ENCODE measurements at places on chromosomes 5 and 9.

GRCh38 chr5:28903643-28904042 lies 1865.3 kb upstream of the CDH9 start:
- H3K4me1 ChIP-seq: no peaks in the 10 kb centered on the region
- DNase-seq: no peak
- H3K4me3 ChIP-seq: no peak overlapping the region
- no peaks in the 10 kb centered on the region for H3K27me3 ChIP-seq

DNA sequence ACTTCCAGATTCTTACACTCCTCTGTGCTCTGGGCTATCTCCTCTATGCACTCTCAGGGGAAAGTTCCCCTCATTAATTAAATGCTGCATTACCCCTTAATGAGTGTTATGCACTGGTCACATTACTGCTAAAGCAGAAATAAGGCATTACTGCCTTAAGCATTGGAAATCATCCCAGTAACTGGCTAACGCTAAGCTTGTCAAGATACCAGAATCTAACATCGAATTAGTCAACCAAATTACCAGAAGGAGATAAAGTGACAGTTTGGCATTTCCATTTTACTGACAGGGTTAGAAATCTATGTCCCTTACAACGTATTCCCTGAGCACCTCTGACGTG lies 69.5 kb upstream of the FAM169A start:
- no peak overlapping the region for H3K27ac ChIP-seq
- H3K4me3 ChIP-seq: no peak overlapping the region
- no peaks in the 10 kb centered on the region for H3K36me3 ChIP-seq
- no peaks in the 10 kb centered on the region for H3K27me3 ChIP-seq

DNA sequence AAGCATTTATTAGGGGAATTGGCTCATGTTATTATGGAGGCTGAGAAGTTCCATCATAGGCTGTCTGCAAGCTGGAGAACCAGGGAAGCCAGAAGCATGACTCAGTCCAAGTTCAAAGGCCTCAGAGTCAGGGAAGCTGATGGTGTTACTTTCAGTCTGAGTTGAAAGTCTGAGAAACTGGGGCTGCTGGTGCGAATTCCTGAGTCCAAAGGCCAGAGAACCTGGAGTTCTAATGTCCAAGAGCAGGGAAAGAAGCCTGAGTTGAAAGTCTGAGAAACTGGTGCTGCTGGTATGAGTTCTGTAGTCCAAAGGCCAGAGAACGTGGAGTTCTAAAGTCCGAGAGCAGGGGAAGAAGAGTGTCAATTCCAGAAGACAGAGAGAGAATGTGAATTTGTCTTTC lies 641.1 kb downstream of the ISL1 start:
- H3K4me1 ChIP-seq: no peaks in the 10 kb centered on the region
- H3K27me3 ChIP-seq: no peaks in the 10 kb centered on the region
- no peak overlapping the region for H3K4me3 ChIP-seq
- no peaks in the 10 kb centered on the region for H3K36me3 ChIP-seq
- DNase-seq: no peak

DNA sequence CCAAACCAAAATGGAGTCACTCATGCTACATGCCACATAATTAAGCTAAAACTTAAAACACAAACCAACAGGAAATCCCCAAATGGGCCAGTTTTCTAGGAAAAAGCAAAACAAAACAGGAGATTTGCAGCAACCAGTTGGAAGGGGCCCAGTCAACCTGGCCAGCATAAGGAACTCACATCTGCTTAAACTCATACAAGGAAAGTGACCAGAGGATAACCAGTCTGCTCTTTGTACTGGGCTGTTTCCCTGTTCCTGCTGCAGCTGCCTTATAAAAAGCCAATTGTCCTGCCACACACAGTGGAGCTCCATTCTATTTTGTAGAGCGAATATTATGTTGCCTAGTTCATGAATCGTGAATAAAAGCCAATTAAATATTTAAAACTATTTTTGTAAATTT lies 29.5 kb upstream of the PTPDC1 start:
- no peaks in the 10 kb centered on the region for H3K27me3 ChIP-seq
- H3K27ac ChIP-seq: no peak overlapping the region

GRCh38 chr9:34651876-34652601 lies at the start of gene IL11RA:
Gene IL11RA (plus strand): TSS chr9:34652185. CDS start chr9:34655218, 3,033 bp downstream.
- no peak within 1 kb of the TSS for H3K4me3 ChIP-seq
- peaks cover 28% of the 10 kb centered on the region for H3K36me3 ChIP-seq
- no peak for DNase-seq
- H3K27ac ChIP-seq: no peak within 1 kb of the TSS
- no peaks in the 10 kb centered on the region for H3K27me3 ChIP-seq
- peaks cover 17% of the 10 kb centered on the region for H3K4me1 ChIP-seq

- peaks cover 27% of the 10 kb centered on the region for H3K27me3 ChIP-seq
- H3K27ac ChIP-seq: no peak overlapping the region
- no peak overlapping the region for H3K4me3 ChIP-seq
- H3K4me1 ChIP-seq: no peaks in the 10 kb centered on the region
- DNase-seq: no peak
Observed at GRCh38 chr9:126916909-126917308, 2.3 kb downstream of the RALGPS1 start.

- DNase-seq: no peak
- no peak overlapping the region for H3K27ac ChIP-seq
- H3K36me3 ChIP-seq: peaks cover 84% of the 10 kb centered on the region
- H3K4me1 ChIP-seq: no peaks in the 10 kb centered on the region
Observed at GRCh38 chr9:93654351-93654961, 78.1 kb downstream of the PHF2 start.

DNA sequence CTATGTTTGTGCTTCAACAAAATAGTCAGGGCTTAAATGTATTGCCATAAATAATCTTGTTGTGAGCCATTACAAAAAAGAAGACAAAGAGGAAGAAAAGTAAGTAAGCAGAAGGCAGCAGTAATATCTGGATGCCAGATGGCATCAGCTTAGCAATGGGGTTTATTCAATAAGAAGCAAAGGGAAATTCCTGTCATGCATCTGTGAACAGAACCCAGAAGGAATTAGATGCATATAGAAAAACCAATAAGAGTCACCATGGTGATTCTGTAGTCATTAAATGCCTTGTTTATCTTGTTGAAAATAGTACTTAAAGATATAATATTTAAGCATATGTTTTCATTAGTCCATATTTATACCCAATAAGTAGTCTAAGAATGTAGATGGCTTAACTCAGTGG lies 216.0 kb downstream of the ADAMTSL1 start:
- no peaks in the 10 kb centered on the region for H3K27me3 ChIP-seq
- H3K36me3 ChIP-seq: no peaks in the 10 kb centered on the region
- no peak for DNase-seq

DNA sequence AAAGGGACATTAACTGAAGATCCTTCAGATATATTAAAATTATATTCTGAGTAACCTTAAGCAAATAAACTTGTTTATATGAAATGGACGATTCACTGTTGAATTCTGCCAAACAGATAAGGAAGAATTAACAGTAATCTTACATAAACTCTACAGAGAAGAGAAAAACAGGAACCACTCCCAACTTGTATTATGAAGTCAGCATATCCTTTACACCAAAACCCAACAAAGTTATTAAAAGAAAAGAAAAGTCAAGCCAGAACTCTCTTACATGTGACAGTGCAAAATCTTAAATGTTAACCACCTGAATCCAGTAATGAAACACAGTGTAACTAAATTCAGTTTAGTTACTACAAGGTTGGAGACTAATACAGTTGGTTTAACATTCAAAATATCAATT lies 185.8 kb downstream of the DEPDC1B start:
- no peaks in the 10 kb centered on the region for H3K4me1 ChIP-seq
- no peaks in the 10 kb centered on the region for H3K27me3 ChIP-seq
- no peak overlapping the region for H3K4me3 ChIP-seq
- DNase-seq: no peak
- H3K36me3 ChIP-seq: no peaks in the 10 kb centered on the region

DNA sequence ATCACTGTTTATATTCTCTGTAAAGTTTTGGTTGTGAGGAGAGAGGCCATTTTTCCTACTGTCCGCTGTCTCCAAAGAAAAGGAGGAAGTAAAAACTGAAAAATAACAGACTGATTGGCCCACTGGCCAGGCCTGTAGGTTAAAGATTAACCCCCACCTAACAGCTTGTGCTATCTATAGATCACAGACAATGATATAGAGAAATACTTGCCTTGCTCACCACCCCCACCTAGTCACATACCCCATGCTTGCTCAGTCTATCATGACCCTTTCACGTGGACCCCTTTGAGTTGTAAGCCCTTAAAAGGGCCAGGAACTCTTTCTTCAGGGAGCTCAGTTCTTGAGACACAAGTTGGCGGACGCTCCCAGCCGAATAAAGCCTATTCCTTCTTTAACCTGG lies 357.4 kb downstream of the PRDM9 start:
- no peak overlapping the region for H3K27ac ChIP-seq
- H3K27me3 ChIP-seq: no peaks in the 10 kb centered on the region
- H3K4me3 ChIP-seq: no peak overlapping the region
- H3K36me3 ChIP-seq: no peaks in the 10 kb centered on the region

DNA sequence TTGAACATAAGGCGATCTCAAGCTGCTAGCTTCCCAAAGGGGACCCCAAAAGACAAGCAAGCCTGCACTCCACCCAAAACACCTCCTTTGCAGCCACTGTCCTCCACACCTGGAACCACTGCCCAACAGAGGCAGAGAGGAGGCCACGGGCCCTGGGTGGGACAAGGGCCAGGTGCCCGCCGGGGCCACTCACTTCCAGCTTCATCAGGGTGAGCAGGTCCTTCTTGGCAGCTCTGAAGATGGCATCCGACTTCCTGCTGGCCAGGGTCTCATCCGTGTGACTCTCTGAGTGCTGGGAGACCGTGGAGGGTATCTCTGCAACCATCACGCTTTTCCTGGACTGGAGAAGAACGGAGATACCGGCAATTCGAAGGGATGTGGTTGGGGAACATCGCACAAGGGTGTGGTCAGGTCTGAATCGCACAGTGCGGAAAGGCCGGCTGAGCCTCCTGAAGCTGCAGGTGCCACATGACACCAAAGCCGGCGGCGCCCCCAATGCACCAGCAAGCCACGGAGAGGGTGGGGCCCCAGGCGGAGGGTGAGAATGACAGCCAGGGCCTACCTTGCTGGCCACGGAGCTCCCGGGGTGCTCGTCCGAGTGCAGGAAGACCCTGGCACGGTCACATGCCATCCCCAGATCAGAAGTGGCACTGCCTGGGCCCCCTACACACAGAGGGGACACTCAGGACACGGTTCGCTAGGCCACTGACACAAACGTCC lies 44.6 kb downstream of the PNPLA7 start:
- no peak overlapping the region for H3K27ac ChIP-seq
- H3K4me3 ChIP-seq: no peak overlapping the region
- no peaks in the 10 kb centered on the region for H3K4me1 ChIP-seq

Data from DND-41 (cell line).